ENCODE measurements at places on chromosomes 7 and 10.
A peak's percentile ranks its signal among the peaks of the same experiment; 100 is the strongest.

DNA sequence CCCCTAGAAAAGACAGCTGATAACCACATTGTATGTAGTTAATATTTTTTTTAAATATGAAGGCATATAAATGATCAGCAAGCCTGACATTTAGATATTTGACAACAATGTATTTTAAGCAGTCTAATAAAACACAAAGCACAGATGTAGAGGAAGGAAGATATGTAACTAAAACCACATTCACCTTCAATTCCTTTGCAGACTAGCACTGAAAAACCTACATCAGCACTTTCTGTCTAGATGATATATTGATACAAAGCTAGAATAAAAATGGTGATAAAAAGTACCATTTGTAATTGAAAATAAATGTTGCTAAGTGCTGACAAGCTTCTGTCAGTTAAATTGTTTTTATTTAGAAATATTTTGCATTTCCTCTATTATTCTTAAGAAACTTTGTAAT is 153.6 kb downstream of the IMMP2L start:
- no peak for DNase-seq

DNA sequence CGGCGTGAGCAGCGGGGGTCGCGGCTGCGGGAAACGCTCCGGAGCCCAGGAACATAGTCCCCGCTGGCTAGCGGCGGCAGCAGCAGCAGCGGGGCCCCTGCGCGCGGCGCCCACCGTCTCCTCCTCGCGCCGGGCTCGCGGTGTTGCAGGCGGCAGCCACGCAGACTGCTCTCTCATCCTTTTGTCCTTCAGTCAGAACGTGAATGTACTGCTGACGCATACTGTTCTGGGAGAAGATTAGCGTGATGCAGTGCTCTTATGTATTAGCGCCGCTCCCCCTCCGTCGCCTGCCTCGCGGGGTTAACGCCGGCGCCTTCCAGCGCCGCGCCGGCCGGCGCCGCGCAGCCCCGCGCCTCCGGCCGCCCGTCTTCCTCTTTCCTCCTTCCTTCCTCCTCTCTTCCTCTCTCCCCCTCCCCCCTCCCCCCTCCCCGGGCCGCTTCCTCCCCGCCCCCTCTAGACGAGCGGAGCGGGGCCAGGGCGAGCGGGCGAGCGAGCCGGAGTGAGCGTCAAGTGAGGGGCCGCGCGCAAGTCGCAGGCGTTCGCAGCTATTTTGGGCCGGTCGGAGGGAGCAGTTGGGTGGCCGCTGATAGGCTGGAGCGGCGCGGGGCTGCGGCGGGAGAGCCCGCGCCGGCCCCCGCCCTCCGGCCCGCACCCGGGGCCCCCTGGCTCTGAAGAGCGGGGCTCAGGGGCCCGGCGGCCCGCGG is 816 bp upstream of the LRRC4 start:
- DNase-seq: no peak

GRCh38 chr10:28604567-28605536 is 71.9 kb downstream of the WAC start:
- no peak for DNase-seq

- no peak for DNase-seq
These were observed 186.0 kb upstream of the MKI67 start for GRCh38 chr10:128312250-128312649.

GRCh38 chr10:75238182-75239095 is 2.7 kb upstream of the COMTD1 start:
- DNase-seq: peak; percentile 36

GRCh38 chr7:80677629-80678028 is 39.2 kb downstream of the CD36 start:
- no peak for DNase-seq

GRCh38 chr10:73887294-73888039 is 13.1 kb upstream of the CAMK2G start:
- no peak for DNase-seq

DNA sequence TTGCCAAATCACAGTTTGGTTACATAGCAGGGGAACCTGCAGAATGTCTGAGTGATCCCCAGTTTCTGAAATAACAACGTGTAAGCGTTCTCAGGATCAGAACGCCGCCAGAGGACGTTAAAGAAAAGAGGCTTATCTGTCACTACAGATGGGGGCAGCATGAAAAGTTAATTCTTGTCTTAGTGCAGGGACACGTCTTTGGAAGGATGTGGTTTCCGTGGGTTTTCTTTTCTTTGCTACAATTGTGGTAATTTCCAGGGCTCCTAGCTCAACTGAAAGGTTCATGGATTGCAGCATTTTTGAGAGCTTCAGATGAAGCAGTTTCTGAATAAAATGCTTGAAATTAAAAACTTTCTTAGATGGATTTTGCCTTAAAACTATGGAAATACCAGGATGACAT is 106.6 kb downstream of the PRKCQ start:
- DNase-seq: no peak

- no peak for DNase-seq
These were observed 103.3 kb downstream of the GPAM start for GRCh38 chr10:112080231-112080630.

DNA sequence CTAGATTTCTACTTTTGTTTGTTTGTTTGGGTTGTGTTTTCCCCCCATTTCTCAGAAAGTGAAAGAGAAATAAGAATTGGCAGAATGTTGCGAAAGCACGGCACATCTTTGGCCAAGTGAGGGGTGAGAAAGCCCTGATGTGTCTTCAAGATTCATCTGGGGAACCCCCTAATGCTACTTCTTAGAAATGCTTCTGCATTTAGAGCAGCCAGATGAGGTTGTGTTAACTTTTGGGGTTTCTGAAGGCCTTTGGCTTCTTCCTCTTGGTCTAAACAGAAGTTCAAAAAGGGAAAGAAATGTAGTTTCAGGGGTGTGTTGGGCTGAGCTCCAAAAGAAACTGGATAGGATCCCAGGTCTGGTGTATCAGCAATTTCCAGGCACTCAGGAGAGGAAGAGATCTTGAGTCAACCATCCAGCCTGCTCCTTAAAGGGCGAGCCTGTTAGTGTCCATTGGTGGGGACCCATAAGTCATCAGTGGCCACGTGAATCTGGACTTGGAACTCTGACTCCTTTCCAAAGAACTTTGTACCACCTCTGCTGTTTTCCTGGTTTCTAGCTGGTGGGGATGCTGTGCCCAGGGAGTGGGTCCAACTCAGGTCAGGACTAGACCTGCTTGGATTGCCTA is 6.5 kb downstream of the DUSP5 start:
- no peak for DNase-seq

- peak; percentile 76 for DNase-seq
These were observed 139.4 kb downstream of the EPC1 start for GRCh38 chr10:32207544-32207943.

GRCh38 chr7:379456-380138 is 89.6 kb downstream of the FOXL3 start:
- DNase-seq: no peak

DNA sequence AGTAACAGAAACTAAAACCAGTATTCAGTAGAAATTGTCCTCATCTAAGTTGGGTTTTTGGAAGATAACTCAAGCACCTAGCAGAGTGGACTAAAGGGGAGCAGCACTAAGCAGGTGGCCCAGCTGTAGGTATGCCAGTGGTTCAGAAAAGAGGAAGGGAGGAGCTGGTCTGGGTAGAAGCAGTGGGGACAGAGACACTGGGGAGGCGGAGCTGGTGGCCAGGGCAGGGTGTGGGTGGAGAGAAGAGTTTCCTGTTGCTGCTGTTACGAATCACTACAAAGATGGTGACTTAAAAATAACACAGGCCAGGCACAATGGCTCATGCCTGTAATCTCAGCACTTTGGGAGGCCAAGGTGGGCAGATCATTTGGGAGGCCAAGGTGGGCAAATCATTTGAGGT is 136.2 kb downstream of the WDR11 start:
- DNase-seq: no peak

GRCh38 chr7:50292763-50293162 is 11.8 kb upstream of the IKZF1 start:
- no peak for DNase-seq

- peak; percentile 47 for DNase-seq
These were observed 125.7 kb downstream of the RGS10 start for GRCh38 chr10:119416855-119417254.

DNA sequence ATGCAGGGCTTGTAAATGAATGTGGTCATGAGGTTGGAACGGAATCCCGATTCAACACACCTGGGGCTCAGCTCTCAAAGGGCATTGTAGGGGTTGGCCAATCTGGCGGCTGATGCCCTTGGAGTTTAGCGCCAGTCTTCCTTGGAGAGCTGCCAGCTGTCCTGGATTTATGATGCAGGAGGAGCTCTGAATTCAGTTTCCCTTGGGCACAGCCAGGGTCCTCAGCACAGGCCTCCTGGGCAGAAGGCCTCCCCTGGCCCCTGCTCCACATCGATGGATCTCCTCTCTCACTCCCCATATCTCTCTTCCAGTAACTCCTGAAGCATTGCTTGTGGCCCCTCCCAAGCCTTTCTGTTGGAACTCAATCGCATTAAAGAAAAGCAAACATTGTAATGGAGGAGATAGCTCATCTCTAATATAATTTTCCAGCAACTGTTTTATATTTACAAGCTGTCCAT is 985 bp upstream of the CYTH3 start:
- peak; percentile 59 for DNase-seq

- no peak for DNase-seq
These were observed 27.4 kb upstream of the GNAI1 start for GRCh38 chr7:80107278-80107677.

- DNase-seq: peak; percentile 76
These were observed 20.3 kb upstream of the IGF2BP3 start for GRCh38 chr7:23490357-23491135.

- no peak for DNase-seq
These were observed 59.6 kb downstream of the CARD11 start for GRCh38 chr7:2984091-2984490.

GRCh38 chr10:3417096-3417495 is 244.5 kb upstream of the PITRM1 start:
- no peak for DNase-seq

GRCh38 chr7:41175435-41175834 is 527.5 kb downstream of the INHBA start:
- DNase-seq: no peak

- peak; percentile 16 for DNase-seq
These were observed 50.2 kb downstream of the EEPD1 start for GRCh38 chr7:36203071-36203790.

- peak; percentile 63 for DNase-seq
These were observed 3.3 kb downstream of the PLXDC2 start for GRCh38 chr10:19819419-19820033.

GRCh38 chr10:11282156-11282555 is 264.5 kb downstream of the CELF2 start:
- DNase-seq: no peak

DNA sequence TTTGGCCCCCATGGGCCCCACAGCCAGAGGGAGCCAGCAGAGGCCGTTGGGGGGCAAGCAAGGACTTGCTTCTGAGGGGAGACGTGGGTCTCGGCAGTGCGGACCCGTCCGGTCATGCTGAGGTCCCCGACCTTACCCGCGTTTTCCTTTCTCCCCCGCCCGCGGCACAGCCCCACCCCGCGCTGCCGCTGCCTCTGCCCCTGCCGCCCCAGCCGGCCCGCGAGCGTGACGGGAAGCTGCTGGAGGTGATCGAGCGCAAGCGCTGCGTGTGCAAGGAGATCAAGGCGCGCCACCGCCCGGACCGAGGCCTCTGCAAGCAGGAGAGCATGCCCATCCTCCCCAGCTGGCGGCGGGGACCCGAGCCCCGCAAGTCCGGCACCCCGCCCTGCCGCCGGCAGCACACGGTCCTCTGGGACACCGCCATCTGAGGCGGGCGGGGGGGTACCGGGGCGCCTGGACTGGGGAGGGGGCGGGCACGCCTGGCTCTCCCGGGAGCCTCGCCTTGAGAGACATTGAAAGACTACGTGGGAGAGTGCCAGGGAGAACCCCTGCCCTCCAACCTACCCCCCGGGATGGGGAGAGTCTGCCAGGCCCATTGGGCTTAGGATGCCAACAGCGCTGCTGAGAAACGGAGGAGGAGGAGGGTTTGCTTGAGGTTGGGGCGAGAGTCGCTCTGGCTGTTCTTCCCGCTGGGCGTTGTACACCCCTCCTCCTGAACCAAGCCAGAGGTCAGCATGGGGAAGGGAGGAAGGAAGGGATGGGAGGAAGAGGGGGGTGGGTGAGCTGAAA is 9.9 kb downstream of the NYAP1 start:
- DNase-seq: no peak

DNA sequence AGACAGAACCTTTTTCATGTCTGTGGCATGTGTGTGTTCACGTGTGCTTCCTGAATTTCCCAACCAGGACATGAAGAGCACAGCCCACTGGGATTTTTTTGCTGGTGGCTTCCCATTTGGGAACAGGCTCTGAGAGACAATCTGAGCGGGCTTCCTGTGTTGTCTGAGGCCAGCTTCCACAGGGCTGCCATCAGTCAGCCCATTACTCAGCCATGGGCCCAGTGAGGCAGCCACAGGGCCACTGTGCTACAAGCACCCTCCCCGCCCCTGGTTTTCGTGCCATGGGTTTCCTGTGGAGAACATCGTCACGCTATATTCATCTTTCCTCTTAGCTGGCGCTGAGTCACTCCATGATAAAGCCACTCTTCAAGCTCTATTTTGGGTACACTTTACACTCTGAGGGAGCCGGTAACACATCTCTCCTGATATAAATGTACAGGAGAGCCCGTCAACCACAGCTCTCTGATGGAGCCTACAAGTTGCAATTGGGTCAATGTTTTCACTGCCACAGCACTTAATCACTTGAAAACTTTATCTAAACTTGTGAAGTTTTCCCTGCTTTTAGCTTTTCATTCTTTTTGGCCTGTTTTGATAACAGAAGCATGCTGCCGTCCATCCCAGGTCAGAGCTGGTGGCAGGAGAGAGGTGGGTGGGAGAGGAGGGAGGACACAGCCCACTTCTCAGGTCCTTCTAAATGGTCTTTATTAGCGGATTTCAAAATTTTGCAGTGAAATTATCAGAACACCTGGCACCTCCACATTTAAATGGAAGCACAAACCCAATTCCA is 96.9 kb downstream of the HIPK2 start:
- no peak for DNase-seq

DNA sequence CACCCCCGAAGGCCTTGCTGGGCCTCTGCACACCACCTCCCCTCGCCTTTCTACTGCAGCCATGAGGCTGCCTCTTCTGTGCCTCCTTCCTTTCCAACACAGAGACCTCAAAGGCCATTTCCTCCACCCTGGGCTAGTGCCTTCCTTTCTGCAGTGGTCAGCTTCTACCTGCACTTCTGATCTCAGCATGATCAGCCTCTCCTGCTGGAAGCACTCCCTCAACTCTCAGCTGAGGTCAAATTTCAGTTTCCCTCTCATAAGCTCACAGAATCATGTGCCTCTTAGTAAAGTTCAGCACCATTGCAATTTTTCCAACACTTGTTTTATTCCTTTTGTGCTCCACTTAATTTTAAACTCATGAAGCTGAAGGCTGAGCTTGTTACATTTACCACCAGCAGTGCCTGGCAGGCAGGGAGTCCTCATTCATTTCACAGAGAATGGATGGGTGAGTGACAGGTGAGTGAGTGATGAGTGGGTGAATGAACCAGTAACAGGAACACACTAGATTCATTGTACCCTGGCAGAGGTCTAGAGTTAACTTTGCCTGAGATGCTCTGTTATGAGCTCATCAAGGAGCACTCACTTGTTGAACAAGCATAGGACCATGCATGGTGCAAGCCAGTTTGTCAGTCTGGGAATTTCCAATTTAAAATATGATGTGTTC is 124.0 kb upstream of the PRSS58 start:
- no peak for DNase-seq

GRCh38 chr7:2299870-2300512 is 14.2 kb downstream of the SNX8 start:
- DNase-seq: no peak

All from HAP-1 (cell line).